ENCODE measurements at places on chromosomes 2 and 18.

DNA sequence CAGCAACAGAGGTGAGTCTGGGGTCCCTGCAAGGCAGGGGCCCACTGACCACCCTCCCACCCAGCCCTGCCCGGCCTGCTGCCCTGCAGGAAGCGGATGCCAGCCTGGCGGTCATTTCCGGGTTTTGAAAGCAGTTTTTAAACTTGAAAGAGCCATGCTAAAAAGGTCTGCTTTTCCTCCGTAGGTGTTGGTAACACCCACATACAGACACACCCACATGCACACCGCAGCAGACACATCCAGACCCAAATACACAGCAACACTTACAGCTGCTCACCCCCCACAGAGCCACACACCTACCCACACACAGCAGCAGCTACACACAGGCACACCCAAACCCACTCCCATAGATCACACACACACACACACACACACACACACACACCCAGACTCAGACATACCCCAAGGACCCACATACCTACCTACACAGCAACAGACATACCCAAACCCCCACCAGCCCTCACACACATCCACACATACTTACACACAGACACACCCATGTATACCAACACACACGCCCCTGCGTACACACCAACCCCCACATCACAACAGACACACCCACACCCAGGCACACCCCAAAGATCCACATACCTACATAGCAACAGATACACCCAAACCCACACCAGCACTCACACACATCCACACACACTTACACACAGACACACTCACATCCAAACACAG is 7.6 kb downstream of the ZFP36L2 start:
- peaks cover 53% of the 10 kb centered on the region for H3K4me1 ChIP-seq
- peak overlapping the region; percentile 100 for H3K27ac ChIP-seq
- H3K4me3 ChIP-seq: peak overlapping the region; percentile 18
- H3K27me3 ChIP-seq: no peaks in the 10 kb centered on the region
- H3K36me3 ChIP-seq: peaks cover 19% of the 10 kb centered on the region

DNA sequence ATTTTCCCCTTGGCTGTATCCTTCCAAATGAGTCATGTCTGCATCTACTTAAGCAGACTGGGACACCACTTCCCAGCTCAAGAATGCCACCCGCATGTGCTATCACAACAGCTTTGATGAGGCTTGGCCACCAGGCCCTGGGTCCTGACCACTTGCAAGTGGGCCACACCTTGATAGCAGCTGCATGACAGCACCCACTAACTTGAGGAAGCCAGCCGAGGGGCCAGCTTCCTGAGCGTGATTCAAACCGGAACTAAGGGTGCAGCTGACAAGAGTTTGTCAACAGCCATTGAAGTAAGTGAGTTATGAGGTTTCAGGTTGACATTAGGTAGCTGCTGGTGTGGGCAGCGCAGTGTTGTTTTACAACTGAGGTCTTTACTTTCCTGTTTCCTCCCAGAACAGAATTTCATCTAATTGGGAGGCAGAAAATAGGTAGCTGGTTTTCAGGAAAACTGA is 54.4 kb downstream of the EPHA4 start:
- DNase-seq: no peak
- H3K4me1 ChIP-seq: peaks cover 13% of the 10 kb centered on the region
- H3K36me3 ChIP-seq: no peaks in the 10 kb centered on the region
- no peaks in the 10 kb centered on the region for H3K27me3 ChIP-seq
- no peak overlapping the region for H3K27ac ChIP-seq

DNA sequence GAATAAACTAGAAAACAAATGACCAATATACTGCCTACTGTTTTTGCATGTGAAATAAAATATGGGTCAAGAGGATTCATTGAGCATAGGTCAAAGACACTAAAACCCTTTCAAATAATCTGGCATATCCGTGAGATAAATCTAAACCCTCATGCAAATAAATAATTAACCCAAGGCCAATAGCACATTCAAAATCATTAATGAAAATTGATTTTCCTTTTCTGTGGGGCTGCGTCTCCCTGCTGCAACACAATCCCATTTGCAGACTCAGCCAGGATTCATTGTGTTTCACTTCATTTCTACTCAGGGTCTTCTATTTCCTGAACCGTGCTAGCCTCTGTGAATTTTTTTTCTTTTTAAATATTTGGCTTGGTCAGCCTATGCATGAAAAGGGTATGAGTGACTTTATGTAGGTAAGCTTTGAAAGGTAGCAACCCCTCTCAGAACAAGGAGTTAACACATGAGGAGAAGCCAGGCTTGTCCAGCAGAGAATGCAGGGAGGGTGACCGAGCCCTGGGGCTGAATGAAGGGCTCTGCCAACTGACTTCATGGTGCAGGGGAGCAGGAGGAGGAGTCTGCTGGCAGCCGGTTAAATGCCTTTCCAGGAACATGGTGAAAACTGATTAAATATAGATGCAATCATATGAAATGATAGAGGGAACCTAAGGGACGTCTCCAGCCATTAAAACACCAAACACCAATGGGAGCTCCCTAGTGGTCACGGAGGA is 10.3 kb upstream of the CTAGE1 start:
- H3K36me3 ChIP-seq: no peaks in the 10 kb centered on the region
- H3K4me1 ChIP-seq: peaks cover 1% of the 10 kb centered on the region
- DNase-seq: no peak
- H3K27ac ChIP-seq: no peak overlapping the region
- H3K27me3 ChIP-seq: no peaks in the 10 kb centered on the region

DNA sequence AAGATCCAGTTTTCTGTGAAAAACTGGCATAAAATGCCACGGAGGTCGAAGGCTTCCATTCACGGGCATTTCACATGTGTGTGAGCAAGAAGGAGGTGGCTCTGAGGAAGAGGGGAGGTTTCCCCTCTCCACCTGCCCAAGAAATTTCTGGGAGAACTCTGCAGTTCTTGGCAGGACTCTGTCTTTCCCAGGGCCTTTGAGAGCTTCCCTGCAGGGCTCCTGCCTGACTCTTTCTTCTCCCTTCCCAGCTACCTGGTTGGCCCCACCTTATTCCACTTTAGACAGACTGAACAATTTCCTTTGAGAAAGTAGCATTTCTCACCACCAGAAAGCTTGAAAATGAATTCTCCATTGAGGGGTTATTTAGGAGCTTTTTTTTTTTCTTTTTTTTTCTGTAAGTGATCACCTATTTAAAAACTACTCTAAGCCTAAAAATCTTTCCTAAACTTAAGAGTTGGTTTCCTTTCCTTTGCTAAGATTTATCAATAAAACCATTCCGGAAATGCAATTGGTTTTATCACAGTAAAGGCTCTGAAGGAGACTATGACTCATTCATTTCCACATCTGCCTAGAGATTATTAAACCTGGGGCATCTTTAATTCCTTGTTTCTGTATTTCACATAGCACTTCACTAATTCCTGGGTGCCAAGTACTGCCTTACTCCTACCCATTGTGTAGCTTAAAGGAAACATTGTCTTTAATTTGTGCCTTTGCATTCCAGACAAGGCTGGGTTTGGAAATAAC is 59.3 kb downstream of the UNC80 start:
- no peaks in the 10 kb centered on the region for H3K36me3 ChIP-seq
- H3K27ac ChIP-seq: no peak overlapping the region
- DNase-seq: no peak
- no peaks in the 10 kb centered on the region for H3K27me3 ChIP-seq
- no peaks in the 10 kb centered on the region for H3K4me1 ChIP-seq

- DNase-seq: no peak
- no peaks in the 10 kb centered on the region for H3K36me3 ChIP-seq
- no peaks in the 10 kb centered on the region for H3K27me3 ChIP-seq
- H3K4me3 ChIP-seq: no peak overlapping the region
Measured at GRCh38 chr2:100802066-100802465, 17.9 kb upstream of the NPAS2 start.

DNA sequence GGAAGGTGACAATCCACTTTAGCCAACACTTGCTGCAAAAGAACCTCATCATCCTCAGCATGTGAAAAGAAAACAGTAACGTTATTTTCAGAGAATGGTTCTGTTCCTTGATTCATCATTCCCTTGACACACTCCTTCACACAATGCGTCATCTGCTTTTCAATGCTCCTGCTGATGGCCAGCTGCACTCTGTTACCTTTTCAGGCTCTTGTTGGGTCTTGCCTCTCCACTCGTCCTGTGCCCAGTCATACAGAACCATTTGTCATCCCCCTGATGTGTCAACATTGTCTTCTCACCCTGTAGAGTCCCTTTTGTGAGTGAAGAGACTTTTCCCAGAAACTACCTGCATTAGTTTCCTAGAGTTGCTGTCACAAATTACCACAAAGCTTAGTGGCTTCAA is 12.2 kb upstream of the DTNA start:
- no peak for DNase-seq
- no peaks in the 10 kb centered on the region for H3K27me3 ChIP-seq

- H3K4me3 ChIP-seq: no peak overlapping the region
- no peak for DNase-seq
- H3K4me1 ChIP-seq: no peaks in the 10 kb centered on the region
- H3K27me3 ChIP-seq: no peaks in the 10 kb centered on the region
- no peak overlapping the region for H3K27ac ChIP-seq
Measured at GRCh38 chr18:45657357-45658335, 42.4 kb downstream of the SLC14A2 start.

DNA sequence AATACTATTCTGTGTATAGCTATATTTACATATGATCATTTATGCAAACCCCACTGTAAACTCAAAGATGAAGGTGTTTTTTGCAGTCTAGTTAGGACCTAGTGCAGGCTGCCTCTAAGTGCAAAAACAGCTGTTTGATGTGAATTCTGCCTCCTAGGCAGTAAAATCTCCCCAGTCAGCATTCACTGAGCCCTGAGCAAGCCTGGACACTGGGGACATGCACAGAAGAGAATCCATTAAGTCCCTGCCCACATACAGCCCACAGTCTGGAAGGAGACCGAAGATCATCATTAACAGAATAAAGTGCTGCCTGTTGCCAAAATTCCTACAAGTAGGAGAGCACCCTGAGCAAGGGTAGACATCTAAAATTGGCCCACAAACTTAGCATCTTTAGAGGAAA is 14.4 kb upstream of the BIN1 start:
- no peaks in the 10 kb centered on the region for H3K4me1 ChIP-seq
- H3K36me3 ChIP-seq: no peaks in the 10 kb centered on the region
- no peak for DNase-seq
- H3K4me3 ChIP-seq: no peak overlapping the region
- no peaks in the 10 kb centered on the region for H3K27me3 ChIP-seq

Measured in adrenal gland (tissue), 19 donors.